ENCODE measurements at places on chromosomes 4 and X.

GRCh38 chr4:100147684-100148083 is 42.6 kb downstream of the DDIT4L start:
- no peak for DNase-seq

DNA sequence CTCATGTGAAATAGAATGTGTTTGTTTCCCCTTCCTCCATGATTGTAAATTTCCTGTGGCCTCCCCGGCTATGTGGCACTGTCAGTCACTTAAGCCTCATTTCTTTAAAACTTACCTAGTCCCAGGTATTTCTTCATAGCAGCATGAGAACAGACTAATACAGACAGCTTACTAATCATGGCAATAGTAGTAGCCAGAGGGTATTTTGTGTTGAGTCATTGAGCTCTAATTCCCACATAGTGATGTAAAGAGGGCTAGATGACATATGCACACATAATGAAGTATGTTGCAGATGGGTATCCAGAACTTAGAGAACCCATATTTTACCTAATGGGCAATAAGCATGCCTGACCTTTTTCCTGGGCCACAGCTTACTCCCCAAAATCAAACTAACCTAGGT is 1197.2 kb downstream of the PCDH7 start:
- no peak for DNase-seq

- no peak for DNase-seq
Observed at GRCh38 chr4:162494935-162495334, 331.1 kb upstream of the FSTL5 start.

DNA sequence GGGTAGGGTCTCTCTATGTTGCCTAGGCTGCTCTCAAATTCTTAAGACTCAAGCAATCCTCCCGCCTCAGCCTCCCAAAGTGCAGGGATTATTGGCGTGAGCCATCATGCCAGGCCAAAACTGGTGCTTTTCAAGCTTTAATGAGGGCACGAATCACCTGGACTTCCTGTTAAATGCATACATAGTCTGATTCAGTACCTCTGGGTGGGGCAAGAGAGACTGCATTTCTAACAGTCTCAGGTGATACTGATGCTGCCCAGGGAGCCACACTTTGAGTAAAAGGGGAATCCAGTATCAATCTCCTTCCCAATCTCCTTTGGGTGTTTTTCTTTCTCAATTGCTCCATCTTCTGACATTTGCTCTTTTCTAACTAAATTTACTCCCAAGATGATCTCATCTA is 96.5 kb downstream of the SH3RF1 start:
- no peak for DNase-seq

- no peak for DNase-seq
Observed at GRCh38 chr4:1834047-1834775, 21.7 kb downstream of the LETM1 start.

DNA sequence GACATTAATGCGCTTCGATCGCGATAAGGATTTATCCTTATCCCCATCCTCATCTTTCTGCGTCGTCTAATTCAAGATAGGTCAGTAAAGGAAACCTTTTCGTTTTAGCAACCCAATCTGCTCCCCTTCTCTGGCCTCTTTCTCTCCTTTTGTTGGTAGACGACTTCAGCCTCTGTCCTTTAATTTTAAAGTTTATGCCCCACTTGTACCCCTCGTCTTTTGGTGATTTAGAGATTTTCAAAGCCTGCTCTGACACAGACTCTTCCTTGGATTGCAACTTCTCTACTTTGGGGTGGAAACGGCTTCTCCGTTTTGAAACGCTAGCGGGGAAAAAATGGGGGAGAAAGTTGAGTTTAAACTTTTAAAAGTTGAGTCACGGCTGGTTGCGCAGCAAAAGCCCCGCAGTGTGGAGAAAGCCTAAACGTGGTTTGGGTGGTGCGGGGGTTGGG is 528 bp upstream of the FGF2 start:
- DNase-seq = no peak

DNA sequence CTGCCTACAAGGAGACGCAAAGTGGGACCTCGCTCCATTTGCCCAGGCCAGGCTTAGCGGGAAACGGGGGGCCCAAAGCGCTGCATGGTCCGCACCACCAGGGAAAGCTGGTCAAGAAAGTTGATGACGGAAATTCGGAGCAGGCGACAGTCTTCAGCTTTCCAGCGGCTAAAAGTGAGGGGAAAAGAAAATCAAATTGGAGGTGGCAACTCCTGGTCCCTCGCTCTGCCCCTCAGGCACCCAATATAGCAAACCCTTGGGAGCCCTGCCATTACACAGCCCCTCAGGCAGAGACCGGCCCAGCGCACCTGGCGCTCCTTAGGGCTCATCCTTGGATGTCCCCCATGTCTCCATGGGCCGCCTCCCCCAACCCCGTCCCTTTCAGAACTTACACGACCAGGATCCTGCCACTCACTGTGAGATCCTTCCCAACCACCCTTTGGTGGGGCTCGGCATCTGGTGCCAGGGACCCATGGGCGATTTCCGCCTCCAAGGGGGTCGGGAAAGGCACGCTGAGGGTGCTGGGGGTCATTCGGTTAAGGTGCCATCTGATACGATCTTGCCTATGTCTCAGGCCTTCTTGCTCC is 1.1 kb downstream of the LAGE3 start:
- no peak for DNase-seq

DNA sequence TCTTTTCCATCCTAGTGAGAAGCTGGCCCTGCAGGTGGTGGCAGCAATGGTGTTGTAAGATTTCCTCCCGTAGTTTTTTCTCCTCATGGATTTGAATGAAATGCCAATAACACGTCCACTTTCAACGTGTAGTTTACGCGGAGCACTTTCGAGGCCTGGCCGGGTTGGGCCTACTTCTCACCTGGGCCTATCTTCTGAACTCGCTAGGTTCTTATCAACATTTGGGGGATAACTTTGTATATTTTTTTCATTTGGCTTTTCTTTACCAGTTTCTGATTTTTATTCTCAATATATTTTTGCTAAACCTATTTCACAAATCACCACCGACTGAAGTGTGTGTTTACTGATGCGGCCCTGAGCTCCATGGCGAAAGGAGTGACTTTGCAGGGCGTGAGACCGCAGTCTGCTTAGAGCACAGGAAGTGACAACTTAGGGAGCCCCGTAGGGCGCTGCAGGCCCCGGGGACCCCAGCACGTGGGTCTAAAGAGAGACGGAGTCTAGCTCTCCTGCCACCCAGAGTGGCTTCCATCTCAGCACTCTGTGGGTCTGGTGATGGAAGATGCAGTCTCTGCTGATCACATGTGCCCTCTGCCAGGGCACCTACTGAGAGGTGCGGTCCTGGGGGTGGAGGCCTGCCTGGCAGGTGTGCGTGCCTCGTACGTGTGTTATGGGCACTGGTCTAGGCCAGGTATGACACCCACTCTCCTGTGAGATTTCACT is 29.1 kb downstream of the NELFA start:
- DNase-seq = peak; percentile 31

GRCh38 chrX:13345037-13345436 is 25.2 kb upstream of the ATXN3L start:
- no peak for DNase-seq

- DNase-seq = no peak
Observed at GRCh38 chr4:113288696-113289095, 239.2 kb downstream of the ANK2 start.

- DNase-seq = no peak
Observed at GRCh38 chr4:101157415-101158133, 189.8 kb downstream of the PPP3CA start.

- no peak for DNase-seq
Observed at GRCh38 chr4:133148690-133149363, at the start of gene PCDH10. Gene PCDH10, plus strand, starts transcription at chr4:133149294. Its CDS starts 847 bp downstream, at chr4:133150141.

DNA sequence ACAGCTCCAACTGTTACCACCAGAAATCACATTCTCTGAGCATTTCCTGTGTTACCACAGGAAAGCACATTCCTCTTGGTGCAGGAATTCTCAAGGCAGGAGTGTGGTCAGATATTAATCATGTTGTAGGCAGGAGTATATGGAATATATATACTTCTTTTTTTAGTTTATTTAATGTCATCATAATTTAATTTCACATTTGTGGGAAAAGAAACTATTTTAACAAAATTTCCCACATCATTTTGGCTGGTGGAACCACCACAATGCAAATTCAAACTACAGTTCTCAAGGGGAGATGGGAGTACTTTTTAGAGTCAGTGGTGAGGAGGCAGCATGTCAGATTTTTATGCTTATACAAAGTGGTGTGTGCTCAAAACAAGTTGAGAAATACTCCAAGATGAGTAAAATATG is 139.0 kb downstream of the ATP10D start:
- DNase-seq = no peak

DNA sequence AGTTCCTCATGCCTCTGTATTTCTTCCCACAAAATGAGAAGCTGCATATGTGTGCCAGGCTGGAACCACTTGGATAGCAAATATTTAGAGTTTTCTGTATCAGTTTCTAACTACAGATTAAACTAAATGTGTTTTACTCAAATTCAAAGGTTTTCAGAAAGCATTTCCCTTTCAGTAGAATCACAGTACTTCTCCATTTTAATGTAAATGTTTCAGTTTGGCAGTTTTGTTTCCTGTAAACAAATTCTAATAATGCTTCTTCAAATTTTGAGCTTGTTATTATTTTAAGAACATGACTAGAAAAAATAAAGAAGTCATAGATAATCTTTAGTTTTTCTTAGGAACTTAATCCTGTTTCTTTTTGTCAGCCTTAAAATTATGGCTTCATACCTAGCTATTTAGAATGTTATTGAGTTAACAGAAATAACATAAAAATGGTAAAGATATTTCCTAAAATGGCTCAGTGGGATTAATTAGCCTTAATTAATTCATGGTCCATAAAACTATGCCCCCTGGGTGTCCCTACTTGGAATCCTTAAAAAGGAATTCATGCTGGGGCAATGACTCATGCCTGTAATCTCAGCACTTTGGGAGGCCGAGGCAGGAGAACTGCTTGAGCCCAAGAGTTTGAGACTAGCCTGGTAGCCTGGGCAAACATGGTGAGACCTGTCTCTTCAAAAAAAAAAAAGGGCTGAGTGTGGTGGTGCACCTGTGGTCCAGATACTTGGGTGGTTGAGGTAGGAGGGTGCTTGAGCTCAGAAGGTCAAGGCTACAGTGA is 83.8 kb upstream of the GPR34 start:
- DNase-seq = no peak

DNA sequence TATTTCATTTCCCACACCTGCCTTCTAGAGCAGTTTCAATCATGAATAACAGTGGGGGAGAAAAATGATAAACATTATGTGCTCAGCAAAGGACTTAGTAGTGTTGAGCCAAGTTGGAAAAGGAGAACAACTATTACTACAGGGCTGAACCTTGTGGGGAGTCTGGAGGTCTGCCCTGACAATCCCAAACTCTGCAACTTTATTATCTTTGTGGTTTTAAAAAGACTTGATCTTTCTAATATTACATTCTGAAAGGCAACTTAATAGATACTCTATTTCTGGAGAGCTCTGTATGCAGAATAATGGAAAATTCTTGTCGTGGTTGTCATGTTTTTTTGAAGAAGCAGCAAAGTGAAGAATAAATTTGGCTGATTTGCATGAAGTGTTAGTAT is 116.1 kb downstream of the SPCS3 start:
- no peak for DNase-seq

DNA sequence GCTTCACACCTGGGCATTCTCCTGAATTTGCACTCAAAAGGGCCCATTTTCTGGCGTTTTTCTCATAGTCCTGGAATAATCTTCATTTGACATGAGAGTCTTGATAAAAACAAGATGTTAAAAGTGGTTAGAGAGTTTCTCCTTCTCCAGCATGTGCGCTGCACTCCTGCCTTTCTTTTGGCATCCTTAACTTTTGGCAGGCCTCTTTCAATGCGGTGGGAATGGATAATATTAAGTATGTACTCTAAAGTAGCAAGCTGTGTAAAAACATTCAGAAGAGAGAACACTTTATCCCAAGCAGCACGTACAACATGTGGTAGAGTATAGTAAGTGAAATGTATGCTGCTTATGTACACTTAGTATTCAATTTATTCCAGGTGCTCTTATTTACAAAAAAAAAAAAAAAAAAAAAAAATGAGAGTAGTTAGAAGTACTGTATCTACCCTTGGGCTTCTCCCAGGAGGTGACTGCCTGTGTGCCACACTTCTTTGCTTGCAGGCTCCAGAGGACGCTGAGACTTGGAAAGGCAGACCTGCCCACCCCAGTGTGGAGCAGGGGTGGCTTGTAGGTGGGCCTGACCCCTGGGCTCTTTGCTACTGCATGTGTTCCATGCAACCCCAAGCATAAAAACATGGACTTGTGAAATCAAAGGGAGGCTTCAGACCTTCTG is 3.9 kb downstream of the FGF2 start:
- DNase-seq = no peak

DNA sequence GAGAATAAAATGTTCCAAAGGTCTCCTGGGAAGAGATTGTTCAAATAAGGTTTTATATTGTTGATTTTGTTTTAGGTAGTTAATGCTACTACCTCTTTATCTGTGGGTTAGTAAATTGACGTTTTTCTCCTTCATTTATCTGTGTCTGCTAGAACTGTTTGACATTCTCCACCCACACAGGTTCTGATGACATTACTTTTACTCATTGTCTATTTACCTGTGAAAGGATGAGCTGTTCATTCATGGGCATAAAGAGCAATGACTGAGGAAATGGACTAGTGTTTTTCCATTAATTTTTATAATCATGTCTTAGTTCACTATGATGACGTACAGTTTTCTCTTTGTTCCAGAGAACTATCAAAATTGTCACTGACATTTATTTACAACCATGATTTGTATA is 75.6 kb downstream of the CPE start:
- no peak for DNase-seq

DNA sequence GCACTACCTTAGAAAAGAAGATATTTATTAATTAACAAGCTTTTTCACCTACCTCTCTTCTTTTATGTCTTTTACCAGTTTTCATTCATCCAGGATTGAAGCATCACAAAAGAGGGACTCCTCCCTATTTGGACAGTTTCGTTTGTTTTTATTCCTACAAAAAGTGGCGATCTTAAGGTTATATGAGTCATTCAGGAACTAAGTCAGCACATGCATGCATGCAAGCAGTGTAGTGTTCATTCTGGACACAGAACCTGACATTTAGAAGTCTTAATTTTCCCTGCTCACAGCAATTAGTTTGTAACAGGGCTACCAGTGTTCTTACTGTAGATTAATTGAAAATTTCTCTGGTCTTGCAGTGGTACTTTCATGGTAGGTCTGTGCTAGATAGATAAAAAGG is 47.9 kb upstream of the QRFPR start:
- DNase-seq = no peak

DNA sequence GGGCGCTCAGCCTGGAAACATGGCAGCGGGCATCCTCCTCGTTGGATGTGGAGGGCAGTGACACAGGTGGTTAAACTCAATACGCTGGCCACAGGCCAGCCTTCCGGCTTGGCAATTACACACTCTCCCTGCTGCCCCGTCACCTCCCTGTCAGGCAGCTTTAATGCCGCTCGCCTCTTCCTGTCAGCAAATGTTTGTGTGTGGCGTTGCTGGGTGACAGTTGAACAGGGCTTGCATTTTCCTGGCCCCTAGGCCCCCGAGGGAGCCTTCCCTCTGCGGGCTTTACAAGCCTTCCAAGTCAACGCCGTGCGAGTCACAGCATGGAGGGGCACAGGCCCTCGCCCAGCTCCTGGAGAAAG is 620.0 kb downstream of the BCOR start:
- DNase-seq = no peak

- DNase-seq = no peak
Observed at GRCh38 chrX:36443007-36443406, 523.5 kb downstream of the CFAP47 start.

GRCh38 chr4:94690851-94691254 is 66.9 kb upstream of the BMPR1B start:
- DNase-seq = no peak

GRCh38 chr4:40682290-40683101 is 52.8 kb upstream of the RBM47 start:
- DNase-seq = no peak

Measured in natural killer cell treated with Interleukin-12 subunit alpha and Interleukin-12 subunit beta and Interleukin-15 and Interleukin-18, amount 100 ng/mL, for 72 hours (primary cell).